ENCODE measurements at places on chromosomes 4 and X.

DNA sequence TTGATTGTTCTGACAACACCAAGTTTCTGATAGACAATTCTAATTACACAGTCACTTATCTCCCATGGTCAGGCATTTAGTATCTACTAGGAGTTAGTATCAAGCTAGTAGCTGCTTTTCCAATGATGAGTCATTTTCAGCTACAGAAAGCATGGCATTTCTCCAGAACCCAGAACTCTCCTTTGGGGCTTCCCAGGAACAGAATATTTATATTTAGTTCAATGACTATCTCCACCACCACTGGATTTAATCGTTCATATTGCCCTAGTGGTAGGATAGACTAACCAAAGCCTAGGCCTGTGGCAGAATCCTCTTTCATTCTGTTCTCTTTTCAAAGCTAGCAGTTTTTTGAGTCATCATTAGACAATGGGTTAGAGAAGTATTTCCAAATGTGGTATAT is 569.4 kb downstream of the GABRG1 start:
- no peak for DNase-seq

DNA sequence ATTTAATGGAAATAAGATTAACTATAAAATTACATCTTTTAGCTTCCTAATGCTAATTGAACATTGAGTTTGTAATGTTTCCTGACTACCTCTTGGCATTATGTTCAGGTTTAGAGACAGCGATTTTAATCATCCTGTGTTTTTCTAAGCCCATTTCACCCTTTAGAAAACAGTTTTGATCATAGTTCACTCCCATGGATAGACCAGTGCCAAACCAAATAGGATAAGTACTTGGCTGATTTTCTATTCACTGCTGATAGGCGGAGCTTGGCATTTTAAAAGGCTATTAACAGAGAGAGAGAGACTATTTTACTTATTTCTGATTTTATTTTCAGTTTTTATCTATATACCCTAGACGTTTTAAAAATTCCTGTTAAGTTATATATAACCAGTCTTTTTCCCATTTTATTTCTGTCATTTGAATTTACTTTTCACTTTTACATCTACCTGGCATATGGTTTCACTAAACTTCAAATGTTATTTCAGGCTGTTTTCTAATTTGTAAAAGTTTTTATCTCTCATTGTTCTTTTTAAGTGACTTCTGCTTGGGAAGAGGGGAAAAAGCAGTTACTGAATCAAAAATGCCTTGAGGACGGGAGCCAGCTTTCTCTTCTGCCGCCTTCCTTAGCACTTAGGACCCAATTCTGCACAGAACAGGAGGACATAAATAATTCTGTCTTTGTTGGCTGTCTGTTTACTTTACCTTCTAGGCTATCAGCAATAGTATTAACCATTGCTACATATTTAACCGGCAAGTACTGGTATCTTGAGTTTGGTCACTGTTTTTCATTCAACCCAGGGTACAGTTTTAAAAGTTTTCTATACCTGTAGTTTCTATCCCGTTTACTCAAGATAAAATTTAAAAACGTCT is 46.4 kb downstream of the SGMS2 start:
- DNase-seq, result no peak

DNA sequence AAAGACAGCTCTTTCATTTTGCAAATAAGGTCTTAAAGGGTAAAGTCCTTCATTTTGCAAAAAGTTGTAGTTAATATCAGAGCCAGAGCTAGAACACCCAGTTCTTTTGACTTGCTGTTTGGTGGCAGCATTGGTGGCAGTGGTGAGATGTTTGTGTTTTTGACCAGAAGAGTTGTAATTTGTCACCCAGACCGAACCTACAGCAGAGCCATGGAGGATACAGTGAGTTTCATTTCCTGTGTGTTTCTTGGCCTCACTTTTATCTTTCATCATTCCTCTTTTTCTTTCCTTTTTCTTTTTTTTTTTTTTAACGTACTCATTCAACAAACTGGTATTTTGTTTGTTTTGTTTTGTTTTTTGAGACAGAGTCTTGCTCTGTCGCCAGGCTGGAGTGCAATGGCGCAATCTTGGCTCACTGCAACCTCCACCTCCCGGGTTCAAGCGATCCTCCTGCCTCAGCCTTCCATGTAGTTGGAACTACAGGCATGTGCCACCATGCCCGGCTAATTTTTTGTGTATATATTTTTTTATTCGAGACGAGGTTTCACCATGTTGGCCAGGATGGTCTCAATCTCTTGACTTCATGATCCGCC is 116.4 kb downstream of the AFF1 start:
- DNase-seq, result no peak

DNA sequence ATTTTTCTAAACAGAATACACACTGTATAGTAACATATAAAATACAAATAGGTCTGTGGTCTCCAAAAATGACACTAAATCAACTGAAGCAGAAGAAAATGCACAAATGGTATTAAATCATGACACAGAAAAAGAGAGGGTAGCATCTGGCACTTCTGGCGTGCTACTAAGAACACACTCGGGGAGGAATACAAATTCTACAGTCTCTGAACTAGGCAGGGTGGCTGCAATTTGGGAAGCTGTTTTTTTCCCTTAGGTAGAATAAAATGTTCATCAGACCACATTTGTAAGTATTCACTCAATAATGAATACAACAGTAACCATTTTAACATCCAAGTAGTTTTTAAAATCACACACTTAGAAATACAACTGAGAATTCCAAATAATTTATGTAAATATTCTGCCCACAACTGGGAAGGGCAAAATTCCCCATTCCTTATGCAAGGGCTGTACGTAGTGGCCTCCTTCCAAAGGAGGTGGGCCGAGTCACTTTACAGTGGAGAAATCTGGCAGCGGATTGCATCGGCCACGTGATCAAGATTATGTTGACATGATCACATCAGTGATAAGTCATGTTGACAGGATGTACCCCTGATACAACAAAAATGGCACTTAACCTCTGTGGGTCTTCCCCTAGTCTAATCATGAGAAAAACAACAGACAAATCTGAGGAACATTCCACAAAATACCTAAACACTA is 101.1 kb downstream of the TSPAN5 start:
- DNase-seq, result no peak

- no peak for DNase-seq
Observed at GRCh38 chrX:50115973-50116372, 84.8 kb downstream of the AKAP4 start.

DNA sequence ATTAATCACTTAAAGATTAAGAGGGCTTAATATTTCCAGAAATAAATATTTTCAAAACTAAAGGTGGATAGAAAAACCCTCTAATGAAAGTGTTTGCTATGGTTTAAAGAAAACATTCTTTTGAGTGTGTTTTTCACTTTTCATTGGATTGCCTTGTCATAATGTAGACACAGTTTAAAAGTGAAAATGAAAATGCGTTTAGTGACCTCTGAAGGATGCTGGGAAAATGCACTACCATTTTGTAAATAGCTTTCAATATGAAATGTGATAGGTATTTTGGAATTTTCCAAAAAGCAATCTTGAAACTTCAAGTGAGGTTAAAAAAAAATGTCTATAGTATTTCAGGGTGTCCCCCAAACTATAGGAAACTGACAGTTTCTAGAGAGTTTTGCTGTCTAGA is 642.2 kb downstream of the C4orf33 start:
- no peak for DNase-seq

DNA sequence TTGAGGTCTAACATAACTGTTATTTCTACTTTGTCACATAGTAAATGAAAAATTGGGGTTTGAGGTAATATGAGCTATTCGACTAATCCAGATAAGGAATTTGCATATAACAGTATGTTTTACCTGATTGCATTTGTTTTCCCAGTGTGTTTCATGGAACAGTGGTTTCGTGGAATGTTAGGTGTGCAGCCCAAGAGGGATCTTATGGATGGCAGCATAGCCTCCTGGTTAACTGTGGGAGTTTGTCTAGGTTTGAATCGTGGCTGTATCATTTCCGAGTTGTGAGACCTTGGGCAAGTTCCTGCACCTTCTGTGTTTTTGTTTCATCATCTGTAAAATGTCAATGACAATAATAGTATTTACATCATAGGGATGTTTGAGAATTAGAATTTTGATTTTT is 7.9 kb downstream of the BMPR1B start:
- DNase-seq, result no peak

- no peak for DNase-seq
Observed at GRCh38 chrX:149511081-149511480, 6.0 kb upstream of the IDS start.

DNA sequence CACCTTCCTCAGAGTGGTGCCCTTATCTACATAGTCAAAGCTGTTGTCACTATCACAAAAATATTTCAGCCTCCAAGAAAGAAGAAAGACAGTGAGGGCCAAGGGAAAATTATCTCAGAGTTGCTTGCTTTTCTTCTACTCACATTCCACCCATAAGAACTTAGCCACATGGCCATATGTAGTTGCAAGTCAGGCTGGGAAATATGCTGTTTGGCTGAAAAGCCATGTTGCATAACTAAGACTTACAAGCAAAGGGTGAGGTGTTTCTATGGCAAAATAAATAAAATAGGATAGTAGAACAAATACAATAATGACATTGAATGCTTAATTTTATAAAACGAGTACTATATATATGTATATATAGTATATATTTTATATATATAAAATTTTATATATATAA is 365.9 kb upstream of the PABPC4L start:
- no peak for DNase-seq

GRCh38 chr4:62917649-62918048 is 1491.6 kb downstream of the TECRL start:
- DNase-seq, result no peak

DNA sequence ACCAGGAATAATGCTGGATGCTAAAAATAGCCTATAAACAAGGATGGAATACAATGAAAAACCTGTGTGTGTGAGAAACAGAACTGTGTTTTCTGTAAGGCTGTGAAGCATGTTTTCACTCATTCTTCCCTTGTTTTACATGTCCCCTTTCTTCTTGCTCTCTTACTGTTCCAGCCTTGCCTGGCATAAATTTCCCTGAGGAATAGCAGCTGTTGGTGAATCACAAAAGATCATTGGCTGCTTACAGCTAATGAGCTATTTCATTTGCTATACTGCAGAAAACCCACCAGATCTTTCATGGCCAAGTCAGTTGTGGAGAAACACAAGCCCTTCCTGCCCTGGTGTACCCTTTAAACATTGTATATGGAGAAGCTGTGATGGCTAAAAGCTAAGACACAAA is 91.1 kb downstream of the LDB2 start:
- DNase-seq, result no peak

GRCh38 chr4:44760142-44760898 is 34.0 kb upstream of the GNPDA2 start:
- DNase-seq, result no peak

DNA sequence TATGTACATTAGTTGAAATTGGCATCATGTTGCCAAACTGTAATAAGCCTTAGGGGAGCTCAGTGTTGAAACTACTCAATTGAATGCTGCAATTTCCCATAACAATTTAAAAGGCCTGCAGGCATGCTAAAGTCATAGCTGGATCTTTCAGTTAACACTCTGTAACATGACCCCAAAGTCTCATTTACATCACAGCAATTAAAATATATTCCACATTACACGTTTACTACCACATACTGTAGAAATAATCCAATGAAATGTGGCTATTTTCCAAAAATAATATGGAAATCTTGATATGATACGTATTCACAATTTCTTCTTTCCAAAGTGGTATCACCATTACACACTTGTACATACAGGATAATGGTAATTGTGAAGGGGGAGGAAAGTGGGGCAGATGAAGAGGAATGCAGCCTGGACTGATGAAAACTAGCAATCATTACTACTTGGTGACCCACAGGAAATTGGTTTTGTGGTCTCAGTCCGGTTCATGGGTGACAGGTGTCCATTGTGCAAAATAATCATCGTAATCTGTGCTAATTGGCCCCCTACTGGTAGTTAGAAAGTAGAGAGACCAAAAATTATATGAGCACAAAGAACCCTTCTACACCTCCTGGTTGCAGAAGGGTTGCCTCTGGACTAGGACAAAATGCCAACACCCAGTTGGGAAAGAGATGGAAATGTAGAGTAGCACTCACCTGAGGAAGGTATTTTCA is 63.7 kb downstream of the TENM3 start:
- DNase-seq, result no peak

GRCh38 chr4:110629780-110630687 is 7.2 kb upstream of the PITX2 start:
- no peak for DNase-seq

- DNase-seq, result no peak
Observed at GRCh38 chrX:24899391-24899790, 116.4 kb downstream of the ARX start.

DNA sequence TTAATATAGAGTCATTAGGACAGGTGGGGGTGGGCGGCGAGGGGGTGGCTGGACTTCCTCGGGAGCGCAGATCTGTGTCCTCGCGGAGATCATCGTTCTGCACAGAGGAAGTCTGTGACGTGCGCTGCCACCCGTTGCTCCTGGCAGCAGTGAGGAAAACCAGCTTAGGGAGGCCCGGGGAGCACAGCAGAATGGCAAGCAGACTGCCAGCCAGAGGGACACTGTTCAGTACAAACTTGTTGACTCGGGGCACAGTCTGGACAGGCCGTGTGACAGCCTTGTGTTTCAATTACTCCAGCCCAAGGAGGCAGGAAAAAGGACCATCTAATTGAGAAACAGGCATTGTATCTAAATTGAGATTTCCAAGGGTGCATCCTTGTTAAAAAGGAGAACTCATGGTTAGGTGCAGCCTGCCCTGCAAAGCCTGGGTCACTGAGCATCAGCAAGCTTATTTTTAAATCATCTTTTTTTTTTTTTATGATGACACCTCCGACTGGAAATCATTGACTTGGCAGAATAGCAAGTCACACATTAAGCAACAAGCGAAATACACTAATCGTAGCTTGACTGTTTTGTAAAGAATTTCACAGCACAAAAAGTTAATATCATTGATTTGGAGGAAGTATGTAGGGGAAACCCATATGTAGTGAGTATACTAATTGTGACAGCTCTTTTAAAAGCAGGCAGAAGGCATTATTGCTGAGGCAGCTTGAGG is 512.0 kb upstream of the FAT1 start:
- no peak for DNase-seq

DNA sequence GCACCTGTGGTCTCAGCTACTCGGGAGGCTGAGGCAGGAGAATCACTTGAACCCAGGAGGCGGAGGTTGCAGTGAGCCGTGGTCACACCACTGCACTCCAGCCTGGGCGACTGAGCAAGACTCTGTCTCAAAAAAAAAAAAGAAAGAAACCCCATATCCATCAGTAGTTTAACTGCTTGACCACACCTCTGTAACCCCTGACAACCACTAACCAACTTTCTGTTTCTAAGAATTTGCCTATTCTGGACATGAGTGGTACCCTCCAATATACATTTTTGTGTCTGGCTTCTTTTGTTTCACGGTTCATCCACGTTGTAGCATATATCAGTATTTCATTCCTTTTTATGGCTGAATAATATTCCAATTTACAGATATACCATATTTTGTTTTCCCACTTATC is 9.1 kb downstream of the PPAT start:
- no peak for DNase-seq

GRCh38 chr4:48193921-48194468 is 59.9 kb upstream of the TXK start:
- DNase-seq, result no peak

- DNase-seq, result no peak
Observed at GRCh38 chrX:32397562-32398216, 813.7 kb downstream of the DMD start.

Measured in stimulated activated CD8-positive, alpha-beta memory T cell treated with anti-CD3 and anti-CD28 coated beads, Interleukin-2, amount 100 ng/mL, for 48 hours (primary cell).